ENCODE measurements at places on chromosomes 12 and 14.

- no peak for DNase-seq
Observed at GRCh38 chr12:124737040-124737419, 126.6 kb downstream of the SCARB1 start.

- no peak for DNase-seq
Observed at GRCh38 chr12:60836651-60837050, 1240.8 kb downstream of the SLC16A7 start.

DNA sequence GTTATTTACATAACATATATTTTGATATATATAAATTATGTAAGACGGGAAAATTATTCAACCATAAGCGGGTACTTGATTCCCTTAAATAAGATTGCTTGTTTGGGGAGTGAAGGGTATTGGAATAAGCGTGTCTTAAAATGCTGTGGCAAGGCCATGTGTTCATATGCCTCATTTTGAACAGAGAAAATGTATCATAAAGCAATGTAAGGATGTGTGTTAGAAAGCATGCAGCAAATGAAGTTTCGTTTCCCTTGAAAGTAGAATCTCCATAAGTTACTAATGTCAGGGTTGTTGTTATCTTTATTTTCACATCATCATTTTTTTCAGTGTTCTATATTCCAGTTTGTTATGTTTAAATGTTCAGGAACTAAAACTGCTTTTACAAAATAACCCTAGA is 465.6 kb downstream of the FOXG1 start:
- no peak for DNase-seq

DNA sequence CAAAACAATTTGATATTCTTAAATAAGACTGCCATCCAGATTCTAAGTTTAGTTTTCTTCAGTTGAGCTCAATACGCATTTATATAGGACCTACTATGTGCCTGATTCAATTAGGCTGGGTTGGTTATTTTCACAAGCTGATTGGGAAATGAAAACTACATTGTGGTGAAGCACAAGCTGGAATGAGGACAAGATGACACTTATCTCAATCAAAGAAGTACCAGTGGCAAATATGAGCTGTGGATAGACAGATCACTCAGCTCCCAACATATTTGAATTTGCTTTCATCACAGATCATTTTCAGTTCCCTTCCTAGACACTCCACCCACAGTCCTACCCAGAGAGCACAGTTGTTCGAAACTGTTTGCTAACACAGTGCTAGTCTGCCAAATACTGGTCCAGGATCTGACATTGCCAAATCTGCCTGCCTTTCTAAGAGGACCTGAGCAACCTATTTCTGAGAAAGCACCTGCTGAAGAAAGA is 74.7 kb downstream of the LLPH start:
- no peak for DNase-seq
